Activated CD4-positive, alpha-beta T cell treated with anti-CD3 and anti-CD28 coated beads, Interleukin-2, amount 50 U/mL, for 1 hour (primary cell): ENCODE measurements at places on chromosomes 11 and 22.

DNA sequence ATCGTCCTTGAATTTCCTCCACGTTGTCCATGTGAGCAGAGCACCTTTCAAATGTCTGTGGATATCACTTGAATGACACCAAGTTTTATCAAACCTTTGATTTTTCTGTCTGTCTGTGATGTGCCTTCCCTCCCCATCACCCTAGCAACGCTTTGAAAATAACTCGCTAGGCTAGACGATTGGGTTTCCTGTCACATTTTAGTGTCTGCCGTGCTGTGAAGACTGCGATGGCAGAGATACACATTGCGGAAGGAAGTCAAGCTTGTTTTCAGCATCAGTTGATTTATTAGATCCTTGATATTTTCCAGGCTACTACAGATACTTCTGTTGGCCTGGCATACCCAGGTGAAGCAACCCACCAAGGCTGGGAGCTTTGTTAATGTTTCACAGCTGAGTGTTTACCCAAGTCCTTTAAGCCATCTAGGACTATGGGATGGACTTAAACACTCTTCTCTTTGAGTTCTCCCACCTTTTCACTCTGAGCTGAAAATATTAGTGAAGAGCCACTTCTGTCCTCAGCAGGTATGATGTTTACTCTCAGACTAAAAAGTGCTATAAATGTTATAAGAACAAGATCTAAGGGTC, 93.6 kb upstream of the CD44 start:
- peak; percentile 67 for DNase-seq

DNA sequence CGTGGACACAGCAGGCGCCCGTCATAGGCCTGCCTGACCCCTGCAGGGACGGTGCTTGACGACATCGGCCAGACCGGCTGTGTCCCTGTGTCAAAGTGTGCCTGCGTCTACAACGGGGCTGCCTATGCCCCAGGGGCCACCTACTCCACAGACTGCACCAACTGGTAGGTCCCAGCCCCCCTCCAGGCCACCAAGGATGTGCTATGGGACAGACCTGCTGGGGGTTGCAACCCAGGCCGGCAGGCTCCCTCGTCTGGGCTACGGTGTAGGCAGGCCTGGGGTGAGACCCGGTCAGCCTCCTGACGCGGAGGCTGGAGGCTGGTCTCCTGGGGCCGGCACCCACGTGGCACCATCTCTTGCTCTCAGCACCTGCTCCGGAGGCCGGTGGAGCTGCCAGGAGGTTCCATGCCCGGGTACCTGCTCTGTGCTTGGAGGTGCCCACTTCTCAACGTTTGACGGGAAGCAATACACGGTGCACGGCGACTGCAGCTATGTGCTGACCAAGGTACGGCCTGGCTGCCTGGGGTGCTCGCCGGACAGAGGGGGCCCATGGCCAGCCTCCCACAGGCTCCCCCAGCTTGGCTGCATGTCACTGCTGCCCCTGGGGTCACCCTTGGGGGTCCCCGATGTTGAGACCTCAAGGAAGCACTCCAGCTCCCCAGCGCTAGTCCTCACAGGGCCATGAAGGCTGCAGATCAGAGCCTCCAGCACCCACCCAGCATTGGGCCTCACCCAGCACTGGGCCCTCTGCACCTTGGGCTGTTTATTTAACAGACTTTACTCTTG, 7.7 kb downstream of the MUC5AC start:
- DNase-seq, result no peak

- peak; percentile 18 for DNase-seq
Measured at GRCh38 chr11:14973621-14974514, 1.7 kb upstream of the CALCA start.

DNA sequence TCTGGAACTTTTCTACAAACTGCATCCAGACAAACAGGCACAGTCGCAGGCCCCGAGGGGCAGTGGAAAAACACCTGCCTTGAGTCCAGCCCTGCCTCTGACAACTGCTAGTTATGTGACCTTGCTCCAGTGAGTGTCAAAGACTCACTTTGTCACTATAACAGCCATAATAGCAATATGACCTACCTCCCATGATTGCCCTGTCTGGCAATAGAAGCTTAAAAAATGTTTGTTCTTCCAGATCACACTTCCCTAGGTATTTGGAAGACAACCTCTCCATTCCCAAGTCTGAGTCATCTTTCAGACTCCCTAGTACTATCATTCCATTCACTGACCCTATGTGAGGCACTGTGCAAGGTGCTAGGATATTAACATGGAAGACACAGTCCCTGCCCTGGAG, 74.5 kb downstream of the RPL27A start:
- DNase-seq, result no peak

DNA sequence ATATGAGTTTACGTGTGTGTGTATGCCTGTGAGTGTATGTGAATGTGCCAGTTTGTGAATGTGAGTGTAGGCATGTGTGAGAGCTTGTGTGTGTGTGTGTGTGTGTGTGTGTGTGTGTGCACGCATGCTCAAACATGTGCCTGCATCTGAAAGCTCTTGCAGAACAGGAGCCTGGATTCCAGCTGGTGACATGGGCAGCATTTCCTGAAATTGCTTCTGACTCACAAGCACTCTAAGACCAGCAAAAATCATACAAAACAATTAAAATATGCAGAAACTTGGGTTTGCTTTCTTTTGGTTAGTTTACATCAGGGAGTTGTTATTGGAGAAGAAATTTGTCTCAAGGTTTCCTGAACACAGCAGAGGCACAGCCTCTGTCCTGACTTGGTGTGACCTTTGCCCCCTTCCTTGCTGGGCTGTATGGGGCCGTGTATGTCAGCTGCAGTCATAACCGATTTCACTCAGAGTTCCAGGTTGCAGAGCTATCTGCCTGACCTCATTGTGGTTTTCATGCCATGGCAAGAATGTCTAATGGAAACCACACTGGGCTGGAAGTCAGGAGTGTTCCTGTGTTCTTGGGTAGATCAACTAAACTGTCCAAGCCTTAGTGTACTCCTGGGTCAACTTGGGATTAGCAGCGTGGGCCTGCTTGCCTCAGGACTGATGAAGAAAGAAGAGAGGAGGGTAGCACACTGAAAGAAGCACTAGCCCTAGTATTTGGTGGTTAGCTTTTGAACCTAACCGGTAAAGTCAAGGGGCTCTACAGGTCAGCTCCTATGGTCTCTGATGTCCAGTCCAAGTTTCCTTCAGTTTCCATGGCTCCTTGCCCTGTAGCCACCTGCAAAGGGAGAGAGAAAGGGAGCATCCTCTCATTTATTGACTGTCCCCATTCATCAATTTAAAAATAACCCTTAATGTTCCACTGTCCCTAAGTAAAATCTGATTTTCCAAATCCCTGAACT, 143.7 kb downstream of the SNX19 start:
- no peak for DNase-seq

GRCh38 chr22:18060646-18061620, 16.9 kb upstream of the PEX26 start:
- DNase-seq, result no peak

- no peak for DNase-seq
Measured at GRCh38 chr11:17526931-17527627, 17.1 kb downstream of the USH1C start.

GRCh38 chr11:90220391-90220790, 2.5 kb downstream of the CHORDC1 start:
- DNase-seq, result no peak
